Activated T-cell treated with anti-CD3 and anti-CD28 coated beads, Interleukin-2, amount 50 U/mL, for 48 hours (primary cell): ENCODE measurements at places on chromosomes 11 and 22.

DNA sequence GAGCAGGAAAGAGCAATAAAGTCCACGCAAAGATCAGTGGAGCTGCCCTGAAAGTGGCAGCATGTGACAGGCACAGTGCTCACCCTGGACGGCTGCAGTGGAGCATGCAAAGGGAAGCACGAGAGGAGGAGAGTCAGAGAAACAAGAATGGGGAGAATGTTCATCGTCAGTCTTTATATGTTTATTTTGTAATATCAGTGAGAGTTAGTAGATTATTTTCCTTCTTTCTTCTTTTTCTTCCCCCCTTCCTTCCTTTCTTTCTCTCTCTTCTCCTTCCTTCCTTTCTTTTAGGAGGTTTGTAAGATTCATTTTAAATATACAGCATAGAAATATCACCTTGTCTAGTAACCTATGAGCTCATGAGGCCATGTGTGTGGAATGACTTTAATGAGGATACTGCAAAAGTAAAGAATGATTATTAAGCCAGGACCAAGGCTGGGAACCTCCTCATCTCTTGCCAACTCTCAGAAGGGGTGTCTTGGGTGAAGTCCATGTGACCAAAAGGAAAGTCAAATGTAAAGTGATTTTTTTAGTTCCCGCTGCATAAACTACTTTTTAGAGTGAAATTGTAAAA is 321.1 kb downstream of the AASDHPPT start:
- no peak for DNase-seq

DNA sequence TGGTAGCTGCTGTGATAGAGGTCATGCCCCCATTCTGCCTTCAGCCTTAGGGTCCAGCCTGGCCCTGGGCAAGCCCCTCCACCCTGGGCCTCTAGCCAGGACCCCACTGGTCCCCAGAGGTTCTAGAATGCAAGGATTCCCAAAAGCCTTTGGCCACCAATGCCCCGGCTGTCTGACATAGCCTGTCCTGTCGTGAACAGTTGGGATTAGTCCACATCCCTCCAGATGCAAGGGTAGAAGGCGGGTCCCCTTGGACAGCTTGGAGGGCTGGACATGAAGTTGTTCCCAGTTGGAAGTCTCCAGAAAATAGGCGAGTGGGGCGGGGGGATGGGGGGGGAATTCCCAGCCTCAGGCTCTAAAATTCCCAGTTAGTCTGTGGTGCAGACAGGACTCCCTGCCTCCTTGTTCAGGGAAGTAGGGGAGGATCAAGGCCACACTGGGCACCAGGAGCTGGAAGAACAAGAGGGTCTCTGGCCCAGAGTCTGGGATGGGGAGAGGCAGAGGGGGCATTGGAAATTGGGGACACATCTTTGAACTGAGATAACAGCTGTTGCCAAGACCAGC is 5.2 kb upstream of the ADORA2A start:
- DNase-seq = no peak

DNA sequence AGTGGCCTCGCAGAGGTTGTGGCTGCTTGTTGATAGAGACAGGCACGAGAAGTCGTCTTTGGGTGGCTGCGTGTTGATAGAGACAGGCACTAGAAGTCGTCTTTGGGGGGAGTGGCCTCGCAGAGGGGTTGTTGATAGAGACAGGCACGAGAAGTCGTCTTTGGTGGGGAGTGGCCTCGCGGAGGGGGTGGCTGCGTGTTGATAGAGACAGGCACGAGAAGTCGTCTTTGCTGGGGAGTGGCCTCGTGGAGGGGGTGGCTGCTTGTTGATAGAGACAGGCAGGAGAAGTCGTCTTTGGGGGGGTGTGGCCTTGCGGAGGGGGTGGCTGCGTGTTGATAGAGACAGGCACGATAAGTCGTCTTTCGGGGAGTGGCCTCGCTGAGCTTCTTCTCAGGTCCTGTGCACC is 328.8 kb downstream of the TBC1D22A start:
- DNase-seq = no peak

DNA sequence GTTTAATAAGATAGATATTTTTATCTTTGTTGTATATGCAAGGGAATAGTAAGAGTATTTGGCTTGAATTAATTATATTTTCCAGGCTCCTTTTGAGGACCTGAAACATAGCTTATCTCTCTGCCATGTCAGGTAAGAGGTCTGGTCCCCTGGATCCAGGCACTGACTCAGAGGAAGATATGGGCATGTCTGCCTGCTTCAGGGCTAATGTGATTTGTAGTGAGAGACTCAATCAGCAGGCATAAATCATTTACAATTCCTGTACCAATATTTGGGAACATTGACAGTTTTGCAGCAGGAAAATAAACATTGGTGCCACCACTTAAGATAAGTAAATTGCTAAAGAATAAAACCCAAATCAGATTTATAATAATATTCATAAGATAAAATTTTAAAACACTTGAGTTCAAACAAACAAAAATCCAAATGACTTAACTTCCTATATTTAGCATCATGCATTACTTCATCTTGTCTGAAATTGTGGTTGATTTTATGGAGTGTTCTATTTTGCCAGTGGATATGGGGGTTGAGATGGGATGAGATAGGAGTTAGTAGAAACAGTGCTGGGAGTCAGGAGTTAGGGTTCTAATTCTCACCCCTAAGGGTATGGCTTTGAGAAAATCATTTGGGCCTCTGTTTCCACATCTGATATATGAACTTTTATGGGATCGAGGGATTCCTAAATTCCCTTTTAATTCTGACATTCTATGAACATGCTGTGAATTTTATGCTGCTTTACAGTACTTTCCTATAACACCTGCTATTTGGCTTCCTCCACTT is 5.1 kb upstream of the CALCA start:
- DNase-seq = no peak

- no peak for DNase-seq
Measured at GRCh38 chr11:78935398-78936068, 360.9 kb upstream of the NARS2 start.

GRCh38 chr22:33496112-33496511 is 424.2 kb downstream of the LARGE1 start:
- DNase-seq = no peak

DNA sequence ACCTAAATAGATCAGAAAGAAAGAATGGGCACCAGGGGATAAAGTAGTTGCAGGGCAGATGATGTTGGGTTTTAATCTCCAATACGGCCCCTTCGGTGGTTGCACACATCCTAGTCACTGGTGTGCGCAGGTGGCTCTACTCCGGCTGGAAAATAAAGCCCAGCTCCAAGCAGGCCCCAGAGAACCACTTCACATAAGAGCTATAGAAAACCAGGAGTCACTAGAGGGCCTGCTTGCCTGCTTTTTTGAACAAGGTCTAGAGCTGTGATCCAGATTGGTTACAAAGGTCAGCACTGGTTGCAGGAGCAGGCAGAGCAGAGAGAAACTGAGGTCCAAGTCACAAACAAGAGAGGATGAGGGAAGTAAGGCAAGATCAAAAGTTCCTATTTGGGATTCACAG is 41.5 kb upstream of the MS4A8 start:
- no peak for DNase-seq

GRCh38 chr11:113168354-113169342 is 145.7 kb upstream of the TTC12 start:
- no peak for DNase-seq

DNA sequence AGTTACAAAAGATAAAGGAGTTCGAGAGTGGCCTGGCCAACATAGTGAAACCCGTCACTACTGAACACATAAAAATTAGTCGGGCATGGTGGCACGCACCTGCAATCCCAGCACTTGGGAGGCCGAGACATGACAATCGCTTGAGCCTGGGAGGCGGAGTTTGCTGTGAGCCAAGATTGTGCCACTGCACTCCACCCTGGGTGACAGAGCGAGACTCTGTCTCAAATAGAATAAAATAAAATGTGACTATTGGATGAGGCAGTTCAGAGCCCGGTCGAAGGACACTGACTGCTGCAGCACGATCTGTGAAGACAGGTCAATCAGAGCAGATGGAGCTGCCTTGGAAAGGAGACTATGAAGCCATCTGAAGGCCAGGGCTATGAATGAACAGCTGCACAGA is 37.7 kb upstream of the ANO1 start:
- DNase-seq = no peak

DNA sequence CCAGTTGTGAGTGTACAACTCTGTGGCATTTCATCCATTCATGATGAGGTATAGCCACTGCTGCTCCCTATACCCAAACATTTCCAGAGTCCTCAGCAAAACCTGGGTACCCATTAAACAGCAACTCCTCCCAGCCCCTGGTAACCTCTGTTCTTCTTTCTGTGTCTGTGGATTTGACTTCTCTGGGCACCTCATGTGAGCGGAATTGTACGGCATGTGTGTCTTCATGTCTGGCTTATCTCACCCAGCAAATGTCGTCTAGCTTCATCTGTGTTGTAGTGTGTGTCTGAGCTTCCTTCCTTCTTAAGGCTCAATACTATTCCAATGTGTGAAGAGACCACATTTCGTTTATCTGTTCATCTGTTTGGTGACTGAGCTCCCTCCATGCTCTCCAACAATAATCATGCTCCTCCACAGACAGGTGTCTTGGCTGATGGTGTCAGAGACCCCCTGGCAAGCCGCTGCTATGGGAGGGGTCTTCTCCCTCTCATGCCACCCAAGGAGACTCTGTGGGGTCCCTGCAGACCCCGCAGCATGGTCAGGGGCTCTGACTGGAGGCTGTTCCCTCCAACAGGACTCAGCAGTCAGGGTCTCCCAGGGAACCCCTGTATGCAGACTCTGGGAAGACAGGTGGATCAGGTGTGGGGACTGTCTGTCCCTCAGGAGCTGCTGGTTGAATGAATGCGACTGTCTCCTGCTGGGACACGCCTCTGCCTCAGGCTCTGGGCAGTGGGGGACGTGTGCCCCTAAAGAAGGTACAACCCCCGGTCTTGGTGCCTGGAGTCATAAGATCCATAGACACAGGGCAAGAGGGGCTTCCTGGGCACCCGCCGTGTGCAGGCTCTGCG is 52.7 kb downstream of the SMIM38 start:
- no peak for DNase-seq

DNA sequence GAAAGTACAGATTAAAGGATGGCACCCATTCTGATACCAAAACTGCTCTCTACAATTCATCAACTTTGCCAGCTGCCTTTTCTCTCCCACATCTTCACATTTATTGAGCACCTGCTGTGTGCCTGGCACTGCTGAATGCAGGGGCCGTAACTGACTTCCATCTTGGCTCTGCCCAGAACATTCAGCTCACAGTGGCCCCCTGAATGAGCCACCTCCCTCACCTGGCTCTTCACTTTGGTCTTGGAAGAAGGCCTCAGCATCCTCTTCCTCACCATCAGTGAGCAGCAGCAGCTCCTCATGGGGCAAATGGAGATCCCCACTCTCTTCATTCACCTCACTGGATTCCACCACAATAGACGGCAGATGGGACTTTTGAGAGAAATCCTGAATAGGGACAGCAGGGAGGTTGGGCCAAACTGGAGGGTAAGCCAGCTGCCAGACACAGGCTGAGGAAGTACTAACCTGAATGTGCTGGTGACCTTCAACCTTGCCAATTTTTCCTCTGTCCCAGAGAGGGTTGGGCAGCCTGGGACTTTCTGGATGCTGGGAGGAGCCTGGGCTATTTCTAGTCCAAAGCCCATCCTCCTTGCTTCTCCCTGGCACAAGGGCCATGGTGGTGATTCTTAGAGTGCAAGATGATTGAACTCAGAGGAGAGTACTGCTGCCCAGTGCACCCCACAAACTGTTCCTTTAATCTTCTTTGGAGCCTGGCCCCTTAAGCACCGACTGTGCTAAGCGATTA is 1.9 kb upstream of the UQCC3 start:
- no peak for DNase-seq

- DNase-seq = no peak
Measured at GRCh38 chr11:74121804-74122203, 49.0 kb downstream of the C2CD3 start.

- no peak for DNase-seq
Measured at GRCh38 chr22:30909306-30909705, 59.3 kb downstream of the MORC2 start.

GRCh38 chr11:76759092-76759491 is 24.1 kb upstream of the TSKU start:
- DNase-seq = no peak

DNA sequence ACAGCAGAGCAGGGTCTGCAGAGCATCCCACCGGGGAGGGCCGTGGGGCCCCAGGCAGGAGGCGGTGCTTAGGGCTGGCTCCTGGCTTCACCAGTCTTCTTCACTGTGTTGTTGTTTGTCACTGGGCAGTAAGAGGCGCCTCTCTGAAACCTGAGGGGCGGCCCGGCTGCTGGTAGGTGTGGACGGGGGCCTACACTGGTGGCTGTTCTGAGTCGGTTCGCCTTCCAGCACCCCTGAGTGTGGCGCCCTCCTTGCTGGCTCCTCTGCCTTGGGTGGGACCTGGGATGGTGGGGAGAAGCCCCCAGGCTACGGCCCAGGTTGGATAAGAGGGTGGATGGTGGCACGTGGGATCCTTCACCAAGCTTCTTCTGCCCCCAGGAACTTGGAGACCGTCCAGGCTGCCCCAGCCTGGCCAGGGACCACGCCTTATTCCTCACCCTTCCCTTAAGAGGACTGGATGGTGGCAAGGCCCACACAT is 10.4 kb upstream of the GRAMD4 start:
- DNase-seq = no peak

GRCh38 chr11:134607963-134608750 is 196.1 kb upstream of the B3GAT1 start:
- DNase-seq = no peak

DNA sequence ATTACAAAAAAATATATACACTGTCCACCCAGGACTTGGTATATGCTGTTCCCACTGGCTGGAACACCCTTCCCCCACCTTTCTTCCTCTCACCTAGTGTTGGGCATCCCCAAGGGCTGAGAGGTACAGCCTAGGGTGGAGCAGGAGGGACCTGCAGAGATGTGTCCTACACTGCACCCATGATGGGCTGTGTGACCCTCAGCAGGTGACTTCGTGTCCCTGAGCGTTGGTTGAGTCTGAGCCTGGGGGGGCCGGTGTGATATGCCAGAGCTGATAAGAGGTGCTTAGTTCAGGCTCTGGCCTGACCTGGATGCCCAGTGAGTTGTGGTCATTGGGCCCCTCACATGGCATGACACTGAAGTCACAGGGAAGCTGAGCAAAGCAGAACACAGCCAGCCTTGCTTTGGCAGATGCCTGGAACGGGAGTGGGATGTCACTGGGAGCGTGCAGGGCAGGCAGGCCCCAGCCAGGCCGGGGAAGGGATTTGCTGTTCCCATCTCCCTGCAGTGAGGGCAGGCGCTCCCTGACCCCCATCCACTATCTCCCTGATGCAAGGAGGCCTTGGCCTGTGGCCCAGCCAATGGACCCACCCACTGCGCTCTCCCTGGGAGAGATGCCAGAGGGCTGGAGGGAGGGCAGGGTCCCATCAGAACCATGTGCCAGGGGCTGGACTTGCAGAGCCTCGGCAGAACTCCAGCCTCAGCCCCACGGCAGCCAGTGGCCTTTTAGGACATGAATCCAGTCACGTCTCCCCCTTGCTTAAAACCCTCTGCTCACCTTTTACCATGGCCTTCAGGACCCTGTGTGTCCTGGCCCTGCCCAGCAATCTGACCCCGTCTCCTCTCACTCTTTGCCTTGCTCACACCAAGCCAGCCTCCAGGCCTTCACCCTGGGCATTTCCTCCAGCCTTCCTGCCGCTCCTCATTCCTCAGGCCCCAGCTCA is 138.9 kb downstream of the MN1 start:
- DNase-seq = no peak

- no peak for DNase-seq
Measured at GRCh38 chr11:109658190-109658589, 236.2 kb downstream of the C11orf87 start.

GRCh38 chr11:61477727-61478148 is 30.8 kb upstream of the LRRC10B start:
- DNase-seq = peak; percentile 72
